ENCODE measurements at places on chromosomes 5 and 9. TPM values are rescaled to one million over a fixed set of nuclear protein-coding genes. Genes with fewer than 3 reads are reported as not detected.

The GPR150 gene
- not detected for total RNA-seq

The PCDHA9 gene
- total RNA-seq: 4.6 TPM

The PCDHB11 gene
- total RNA-seq: 9.5 TPM

The AOPEP gene
- total RNA-seq: 93.0 TPM

The ELOVL7 gene
- total RNA-seq: 6.7 TPM
